Jurkat, Clone E6-1 (cell line): ENCODE measurements at places on chromosomes 1 and 21.

DNA sequence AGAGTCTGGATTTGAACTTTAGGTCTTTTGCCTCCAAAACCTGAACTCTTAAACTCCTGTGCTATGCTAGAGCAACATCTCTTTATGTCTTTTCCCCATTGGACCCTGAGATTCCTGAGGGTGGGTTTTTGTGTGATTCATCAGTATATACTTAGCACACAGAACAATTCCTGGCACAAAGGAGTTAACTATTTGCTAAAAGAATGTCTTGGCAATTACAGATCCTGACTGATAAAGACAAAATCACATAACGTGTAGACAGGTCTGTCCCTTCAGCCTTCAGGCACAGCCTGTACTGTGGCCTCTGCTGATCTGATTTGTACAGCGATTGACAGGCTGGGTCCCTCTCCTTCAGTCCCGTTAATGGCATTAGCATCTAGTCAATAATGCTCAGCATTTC, 162.4 kb upstream of the BEND5 start:
- DNase-seq: no peak

DNA sequence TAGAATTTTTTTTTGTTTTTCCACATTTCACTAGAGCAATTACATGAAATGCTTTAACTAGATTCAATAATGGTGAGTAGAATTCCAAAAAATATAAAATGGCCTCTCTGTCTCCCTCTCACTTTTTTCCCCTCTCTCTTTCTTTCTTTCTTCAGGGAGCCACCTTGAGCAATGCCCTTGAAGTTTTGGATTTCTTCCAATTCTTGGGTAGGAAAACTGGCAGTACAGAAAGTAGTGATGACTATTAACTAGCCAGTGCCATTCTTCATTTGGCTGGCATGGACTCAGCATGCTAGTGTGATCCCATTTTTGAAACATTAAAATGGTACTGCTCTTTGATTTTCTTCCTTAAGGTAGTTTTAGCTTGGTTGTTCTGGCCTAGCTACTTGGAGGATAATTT, 4.5 kb upstream of the FNBP1L start:
- DNase-seq: no peak

DNA sequence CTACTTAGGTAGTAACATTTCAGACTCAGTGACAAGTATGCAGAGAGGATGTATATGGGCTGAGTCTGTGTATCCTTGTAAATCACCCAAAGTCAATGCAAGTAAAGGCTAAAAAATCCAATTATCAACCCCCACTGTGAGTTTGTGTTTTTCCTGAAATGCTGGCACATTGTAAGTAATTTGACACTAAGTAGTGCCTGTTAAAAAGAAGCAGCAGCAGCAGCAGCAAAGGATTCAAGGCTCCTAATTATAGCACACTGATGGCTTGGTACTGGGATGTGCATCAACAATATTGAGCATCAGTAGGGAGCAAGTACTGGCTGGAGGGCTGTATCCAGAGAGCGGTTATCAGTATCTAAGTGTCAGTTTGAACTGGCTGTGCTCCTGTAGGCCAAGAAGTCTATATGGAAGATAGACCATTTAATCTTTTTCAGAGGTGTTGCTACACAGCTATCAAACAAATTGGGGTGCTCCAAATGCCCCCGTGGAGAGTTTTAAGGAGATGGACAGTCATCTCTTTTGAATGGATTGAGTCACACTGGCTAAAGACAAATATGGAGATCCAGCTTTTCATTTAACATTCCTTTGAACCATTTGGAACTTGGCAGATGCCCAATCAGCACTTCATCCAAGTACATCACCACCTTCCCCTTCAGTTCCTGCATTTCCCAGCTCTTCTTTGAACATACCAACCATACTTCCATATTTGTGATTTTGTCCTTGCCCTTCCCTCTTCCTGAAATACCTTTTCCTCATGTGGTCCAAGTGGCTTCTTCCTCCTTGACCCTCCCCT, 241.2 kb upstream of the ST6GALNAC5 start:
- DNase-seq: no peak

DNA sequence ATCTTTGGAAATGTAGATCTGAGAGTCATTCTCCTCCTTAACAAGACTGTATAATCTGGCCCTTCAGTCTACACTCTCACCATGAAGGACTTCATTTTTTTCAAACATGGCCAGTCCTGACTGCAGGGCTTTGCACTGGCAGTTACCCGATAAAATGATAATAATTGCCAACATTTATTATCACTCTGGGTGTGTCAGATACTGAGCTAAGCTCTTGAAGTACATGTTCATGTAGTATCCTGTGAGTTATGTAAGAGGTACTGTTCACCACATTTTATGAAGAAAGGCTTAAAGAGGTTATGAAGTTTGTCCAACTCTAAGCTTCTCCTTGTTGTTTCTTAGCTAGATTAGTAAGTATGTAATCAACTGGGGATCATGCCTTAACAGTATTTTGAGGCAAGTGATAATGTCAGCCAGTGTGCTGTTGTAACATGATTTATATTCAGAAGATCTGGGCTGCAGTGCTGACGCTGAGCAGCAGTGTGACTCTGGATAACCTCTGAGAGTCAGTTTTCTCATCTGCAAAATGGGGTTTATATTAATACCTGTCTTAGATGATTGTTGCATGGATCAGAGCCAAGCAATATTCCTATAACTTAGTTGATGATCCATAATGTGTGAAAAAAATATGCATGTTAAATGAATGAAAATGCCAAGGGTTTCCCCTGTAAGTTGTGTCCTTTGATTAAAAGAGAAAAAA, 42.1 kb upstream of the LEPR start:
- no peak for DNase-seq

- no peak for DNase-seq
These were observed 322.8 kb downstream of the PAPPA2 start for GRCh38 chr1:176785791-176786190.
